Osteoblast (primary cell): ENCODE measurements at places on chromosomes 2 and 18.
A peak's percentile ranks its signal among the peaks of the same experiment; 100 is the strongest.

- no peak for DNase-seq
These were observed 192.6 kb downstream of the IKZF2 start for GRCh38 chr2:212958757-212959295.

DNA sequence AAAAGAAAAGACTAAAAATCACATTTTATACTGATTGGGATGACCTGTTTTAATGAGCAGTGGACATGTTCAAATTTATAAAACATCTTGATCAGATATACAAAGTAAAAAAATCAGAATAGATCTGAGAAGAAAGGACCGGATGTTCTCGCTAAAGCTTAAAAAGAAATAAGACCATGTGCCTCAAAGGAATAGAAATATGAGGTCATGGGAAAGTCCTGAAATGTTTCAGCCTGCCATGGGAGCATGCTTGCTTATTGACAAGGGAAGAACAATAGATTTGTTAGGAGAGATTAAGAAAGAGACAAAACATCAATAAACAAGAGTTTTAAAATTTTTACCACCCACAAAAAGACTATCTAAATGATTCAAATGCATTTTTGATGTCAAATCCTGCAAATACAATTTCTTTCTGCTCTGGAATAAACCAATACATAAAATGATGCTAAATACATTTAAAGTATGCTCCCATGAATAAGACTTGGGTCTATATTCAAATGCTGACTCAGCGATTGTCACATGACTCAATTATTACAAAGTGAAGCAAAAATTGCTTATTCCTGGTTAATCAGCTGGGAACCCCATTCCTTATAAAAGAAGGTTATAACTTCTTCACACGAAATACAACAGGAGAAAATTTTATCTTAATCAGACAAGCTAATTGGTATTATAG, 633.9 kb upstream of the PKDCC start:
- DNase-seq, result no peak

GRCh38 chr2:216349366-216349765, 22.9 kb downstream of the MARCHF4 start:
- DNase-seq, result no peak

- no peak for DNase-seq
These were observed 94.3 kb upstream of the SMIM21 start for GRCh38 chr18:75521816-75522215.

GRCh38 chr2:128303095-128303791, 15.4 kb downstream of the HS6ST1 start:
- no peak for DNase-seq

DNA sequence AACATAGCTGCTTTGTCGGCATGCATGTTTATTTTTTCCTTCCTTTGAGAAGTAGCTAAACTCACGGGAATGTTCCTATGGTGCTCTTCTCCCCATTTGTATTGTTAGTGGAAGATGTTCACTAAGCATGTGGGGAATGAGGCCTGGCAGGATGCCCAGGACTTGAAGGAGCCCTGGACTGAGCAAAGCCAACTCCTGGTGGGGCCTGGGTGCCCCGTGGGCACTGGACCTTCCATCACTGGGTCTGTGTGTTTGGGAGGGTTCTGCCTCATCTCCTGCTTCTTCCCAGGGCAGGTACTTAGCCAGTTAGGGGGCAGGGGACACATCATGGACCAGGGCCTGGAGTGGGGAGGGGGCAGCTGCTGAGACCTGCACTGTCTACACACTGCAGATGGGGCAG, 49.3 kb downstream of the ACAA2 start:
- DNase-seq, result no peak

DNA sequence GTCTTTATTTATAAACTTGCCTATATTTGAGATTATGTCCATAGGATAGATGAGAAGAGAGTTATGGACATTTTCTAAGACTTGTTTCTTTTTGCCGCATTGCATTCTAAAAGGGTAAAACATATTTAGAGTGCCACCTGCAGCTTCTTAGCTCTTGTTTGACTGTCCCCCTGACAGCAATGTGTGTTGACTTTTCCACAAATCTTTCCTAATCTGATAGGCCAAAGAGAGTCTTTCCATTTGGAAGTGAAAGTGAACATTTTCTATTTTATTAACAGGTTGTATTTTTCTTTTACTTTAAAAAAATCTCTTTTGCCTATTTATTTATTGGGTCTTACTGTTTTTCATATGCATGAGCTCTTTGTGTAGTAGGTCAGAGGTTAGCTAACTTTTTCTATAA, 58.4 kb downstream of the FMNL2 start:
- no peak for DNase-seq

DNA sequence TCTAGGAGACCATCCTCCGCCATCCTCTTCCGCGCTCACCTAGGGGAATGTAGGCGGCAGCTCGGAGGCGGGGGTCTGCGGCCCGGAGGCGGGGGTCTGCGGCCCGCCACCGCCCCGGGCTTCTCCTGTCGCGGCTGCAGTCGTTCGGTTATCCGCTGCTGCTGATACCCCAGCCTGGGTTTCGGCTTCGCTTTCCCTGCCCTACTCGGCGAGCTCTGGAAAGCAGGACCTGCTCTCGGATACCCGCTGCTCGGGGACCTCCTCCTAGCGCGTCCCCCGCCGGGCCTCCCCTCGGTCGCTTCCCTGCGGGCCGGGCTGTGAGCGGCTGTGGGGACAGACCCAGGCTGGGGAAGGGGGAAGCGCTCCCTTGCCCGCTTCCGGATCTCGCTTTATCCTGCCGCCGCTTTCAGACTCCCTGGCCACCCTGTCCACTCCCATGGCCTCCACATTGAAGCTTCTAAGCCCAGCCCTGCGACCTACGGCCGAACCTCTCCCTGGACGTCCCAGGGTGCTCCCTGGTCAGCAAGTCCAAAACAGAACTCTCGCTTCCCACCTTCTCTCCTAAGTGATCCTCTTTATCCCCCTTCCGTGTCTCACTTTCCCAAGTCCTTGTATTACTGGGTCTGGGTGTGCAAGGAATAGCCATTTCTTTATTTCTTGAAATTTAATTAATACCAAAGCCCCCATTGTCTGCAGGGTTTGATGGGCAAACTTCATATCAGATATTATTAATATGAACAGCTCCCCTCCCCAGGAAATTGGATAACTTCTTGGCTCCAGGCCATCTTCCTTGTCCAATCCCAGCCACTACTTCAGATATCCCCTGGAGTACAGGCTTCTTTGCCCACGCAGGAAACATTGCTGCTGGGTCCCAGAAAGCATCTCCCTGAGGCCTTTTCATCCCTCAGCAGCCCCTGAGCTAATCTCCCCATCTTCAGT, 769 bp downstream of the FKBP1B start:
- peak; percentile 73 for DNase-seq

DNA sequence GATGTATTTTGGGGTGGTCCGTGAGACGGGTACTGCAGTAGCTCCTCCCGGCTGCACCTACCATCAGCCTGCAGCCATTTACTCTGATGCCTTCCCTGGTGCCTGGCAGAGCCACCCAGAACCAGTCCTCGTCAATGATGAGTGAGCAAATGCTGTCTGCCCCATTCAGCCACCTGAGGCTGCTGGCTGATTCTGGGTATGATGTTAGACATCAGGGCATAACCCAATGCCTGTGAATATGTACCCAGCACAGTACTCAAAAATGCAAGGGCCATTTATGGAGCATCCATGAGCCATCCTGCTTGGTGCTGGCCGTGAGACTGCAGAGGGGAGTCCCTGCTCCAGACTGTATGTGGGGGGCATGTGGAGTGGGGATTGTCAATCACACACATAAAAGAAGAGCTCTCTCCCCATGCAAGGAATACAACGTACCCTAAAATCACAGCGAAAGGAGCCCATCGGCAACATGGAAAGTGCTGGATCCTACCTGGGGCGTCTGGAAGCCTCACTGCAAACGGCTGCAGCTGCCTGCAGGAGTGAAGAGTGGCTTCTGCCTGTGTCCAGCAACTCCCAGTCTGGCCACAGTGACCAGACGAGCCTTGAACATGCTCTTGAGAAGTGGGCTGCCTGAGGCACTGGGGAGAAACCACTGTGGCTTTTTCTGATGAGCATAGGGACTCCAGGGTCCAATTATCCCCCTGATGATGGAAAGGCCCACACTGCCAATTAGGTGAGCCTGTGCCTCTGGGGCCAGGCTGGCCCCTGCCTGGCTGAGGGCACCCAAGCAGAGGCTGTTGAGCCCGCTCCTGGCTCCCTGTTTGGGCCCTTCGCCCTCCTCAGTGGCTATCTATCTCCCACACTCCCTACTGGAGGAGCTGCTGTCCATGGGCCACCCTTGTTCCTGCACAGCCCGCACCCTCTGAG, 2.4 kb upstream of the OR6B2 start:
- no peak for DNase-seq

GRCh38 chr18:8952174-8952573, 150.3 kb upstream of the NDUFV2 start:
- DNase-seq, result no peak

- DNase-seq, result no peak
These were observed 45.1 kb downstream of the SUMO1 start for GRCh38 chr2:202193305-202193704.
